RPMI7951 (cell line): ENCODE measurements at places on chromosomes 16 and 17.

DNA sequence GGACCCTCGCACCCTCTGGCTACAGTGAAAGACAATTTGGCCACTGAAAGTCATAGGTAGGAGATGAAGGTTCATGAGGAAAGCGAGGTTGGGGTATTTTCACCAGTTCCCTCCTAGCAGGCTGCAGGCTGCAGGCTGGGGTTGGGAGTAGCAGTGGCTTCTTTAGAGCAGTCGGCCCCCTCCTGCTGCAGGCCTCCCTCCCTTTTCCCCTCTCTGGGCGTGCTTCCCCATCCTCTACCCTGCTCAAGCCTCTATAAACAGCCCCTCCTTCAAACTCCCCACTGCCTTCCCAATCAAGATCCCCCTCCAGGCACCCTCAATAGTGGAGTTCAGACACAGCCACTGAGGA, 41.8 kb downstream of the GAS7 start:
- no peak for DNase-seq

GRCh38 chr17:34654276-34654880, 75.0 kb downstream of the TMEM132E start:
- no peak for DNase-seq

GRCh38 chr16:31695667-31696066, 168.0 kb downstream of the AHSP start:
- no peak for DNase-seq

DNA sequence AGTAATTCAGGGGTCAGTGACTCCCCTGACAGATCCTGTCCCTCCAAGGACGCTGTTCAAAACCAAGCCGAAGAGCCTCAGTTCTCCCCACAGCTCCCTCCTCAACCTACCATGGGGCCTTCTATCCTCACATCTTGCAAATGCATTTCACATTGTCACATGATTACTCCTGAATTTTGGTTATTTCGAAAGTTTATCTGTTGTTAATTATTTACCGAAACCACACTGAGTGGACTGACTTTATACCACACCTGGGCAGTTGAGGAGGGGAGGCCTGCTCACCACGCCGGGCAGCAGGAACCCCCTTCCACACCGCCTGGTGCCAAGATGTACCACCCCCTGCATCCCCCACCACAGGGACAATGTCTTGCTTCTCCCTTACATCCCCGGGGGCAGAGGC, 4.7 kb downstream of the TIMP2 start:
- DNase-seq, result no peak

GRCh38 chr17:16415031-16415924, at the start of gene TRPV2:
Gene TRPV2 (plus strand): TSS chr17:16415571. CDS start chr17:16417669, 2,098 bp downstream.
- DNase-seq, result peak; percentile 31
